HL-60 (cell line): ENCODE measurements at places on chromosomes 16 and 17.

- no peak for DNase-seq
Measured at GRCh38 chr16:85673529-85674417, 15.0 kb downstream of the GINS2 start.

DNA sequence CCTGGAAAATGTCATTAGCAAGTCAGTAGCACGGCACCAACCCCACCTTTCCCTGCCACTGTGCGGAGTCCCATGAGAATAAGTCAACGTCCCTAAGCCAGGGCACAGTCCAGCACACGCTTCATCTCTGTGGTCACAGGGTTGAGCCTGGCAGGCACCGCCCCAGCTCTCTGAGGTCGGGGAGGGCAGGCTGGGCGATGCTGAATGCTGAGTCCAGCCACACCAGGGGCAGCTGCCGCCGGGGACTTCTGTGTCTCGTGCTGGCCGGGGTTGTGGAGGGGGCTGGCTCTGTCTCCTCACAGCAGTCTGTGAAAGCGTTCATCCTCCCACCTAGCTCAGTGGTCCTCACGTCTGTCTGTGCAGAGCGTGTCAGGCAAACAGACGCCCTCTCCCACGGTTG, 53.2 kb downstream of the BANP start:
- no peak for DNase-seq

- DNase-seq = no peak
Measured at GRCh38 chr16:75754141-75754540, 27.9 kb upstream of the CPHXL start.

DNA sequence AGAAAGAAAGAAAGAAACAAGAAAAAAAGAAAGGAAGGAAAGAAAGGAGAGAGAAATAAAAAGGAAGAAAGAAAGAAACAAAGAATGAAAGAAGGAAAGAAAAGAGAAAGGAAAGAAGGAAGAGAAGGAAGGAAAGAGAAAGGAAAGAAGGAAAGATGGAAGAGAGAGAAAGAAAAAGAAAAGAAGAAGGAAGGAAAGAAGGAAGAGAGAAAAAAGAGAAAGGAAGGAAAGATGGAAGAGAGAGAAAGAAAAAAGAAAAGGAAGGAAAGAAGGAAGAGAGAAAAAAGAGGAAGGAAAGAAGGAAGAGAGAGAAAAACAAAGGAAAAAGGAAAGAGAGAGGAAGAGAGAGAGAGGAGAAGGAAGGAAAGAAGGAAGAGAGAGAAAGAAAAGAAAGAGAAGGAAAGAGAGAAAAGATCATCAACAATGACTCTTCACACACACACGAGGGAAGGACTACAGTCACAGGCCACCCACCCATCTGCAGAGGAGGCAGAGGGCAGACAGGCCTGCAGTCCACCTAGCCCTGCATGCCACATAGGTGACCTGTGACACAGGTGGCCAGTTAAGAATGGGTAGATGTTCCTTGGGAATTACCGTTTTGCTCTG, 23.9 kb downstream of the VWA3A start:
- DNase-seq = no peak

GRCh38 chr16:89047331-89048089, 46.1 kb upstream of the ACSF3 start:
- no peak for DNase-seq

GRCh38 chr16:82533189-82533588, 93.6 kb upstream of the CDH13 start:
- no peak for DNase-seq

GRCh38 chr16:81629034-81629802, 149.9 kb upstream of the PLCG2 start:
- DNase-seq = no peak

DNA sequence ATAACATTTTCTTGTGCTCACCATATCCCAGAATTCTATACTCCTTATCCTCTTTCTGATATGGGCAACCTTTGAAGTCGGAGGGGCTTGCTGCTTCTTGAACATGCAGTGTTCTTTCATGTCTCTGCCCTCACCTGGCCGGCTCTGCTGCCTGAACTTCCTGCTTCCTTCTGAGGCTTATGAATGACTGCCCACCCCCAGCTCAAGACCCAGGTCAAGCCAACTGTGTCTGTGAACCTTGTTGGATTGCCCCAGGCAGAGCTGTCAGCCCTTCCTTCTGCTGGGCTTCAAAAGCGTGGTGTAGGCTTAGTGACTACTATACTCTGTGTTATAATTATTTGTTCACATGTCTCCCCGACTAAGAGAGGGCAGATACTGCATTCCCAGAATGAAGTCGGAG, 506.5 kb downstream of the HS3ST4 start:
- DNase-seq = no peak

- no peak for DNase-seq
Measured at GRCh38 chr16:49356728-49357488, 16.7 kb upstream of the C16orf78 start.

GRCh38 chr16:4371357-4372000, at the start of gene VASN:
TSS of gene VASN (plus strand) at chr16:4371848. CDS start at chr16:4380878, 9,030 bp downstream.
- no peak for DNase-seq

- DNase-seq = no peak
Measured at GRCh38 chr17:72950242-72950931, 142.1 kb downstream of the SLC39A11 start.

- DNase-seq = no peak
Measured at GRCh38 chr17:43983515-43984411, 20.7 kb upstream of the NAGS start.

GRCh38 chr16:14354561-14355351, 275.3 kb downstream of the PARN start:
- DNase-seq = no peak

DNA sequence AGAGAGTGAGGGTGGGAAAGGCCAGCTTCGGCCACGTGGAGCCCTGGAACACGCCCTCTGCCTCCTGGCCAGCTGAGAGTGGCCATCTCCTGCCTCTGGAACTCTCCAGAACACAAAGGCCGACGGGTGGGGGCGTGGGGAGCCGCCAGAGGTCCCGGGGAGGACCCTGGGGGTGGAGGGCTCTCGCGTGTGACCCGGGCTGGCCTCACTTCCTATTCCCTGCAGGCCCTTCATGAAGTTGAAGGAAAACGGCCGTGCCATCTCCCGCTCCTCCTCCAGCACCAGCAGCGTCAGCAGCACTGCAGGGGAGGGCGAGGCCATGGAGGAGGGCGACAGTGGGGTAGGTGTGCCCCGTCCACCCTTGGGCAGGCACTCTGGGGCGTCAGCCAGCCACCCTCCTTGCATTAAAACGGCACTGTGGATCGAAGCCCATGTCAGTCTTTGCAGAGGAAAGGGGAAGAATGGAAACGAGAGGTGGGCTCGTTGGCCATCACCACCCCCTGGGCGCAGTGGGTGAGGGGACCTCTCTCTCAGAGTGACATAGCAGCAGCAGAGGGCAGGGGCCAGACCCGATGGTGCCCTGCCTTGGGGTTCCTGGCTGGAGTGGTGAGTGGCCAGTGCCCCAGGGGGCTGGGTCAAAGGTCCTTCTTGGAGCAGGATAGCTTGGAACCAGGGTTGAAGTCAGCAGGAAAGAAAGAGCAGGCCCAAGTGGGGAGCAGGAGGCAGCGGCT, 37.1 kb downstream of the OR1D5 start:
- DNase-seq = no peak

- DNase-seq = peak; percentile 27
Measured at GRCh38 chr17:4940555-4941318, 669 bp downstream of the RNF167 start.

DNA sequence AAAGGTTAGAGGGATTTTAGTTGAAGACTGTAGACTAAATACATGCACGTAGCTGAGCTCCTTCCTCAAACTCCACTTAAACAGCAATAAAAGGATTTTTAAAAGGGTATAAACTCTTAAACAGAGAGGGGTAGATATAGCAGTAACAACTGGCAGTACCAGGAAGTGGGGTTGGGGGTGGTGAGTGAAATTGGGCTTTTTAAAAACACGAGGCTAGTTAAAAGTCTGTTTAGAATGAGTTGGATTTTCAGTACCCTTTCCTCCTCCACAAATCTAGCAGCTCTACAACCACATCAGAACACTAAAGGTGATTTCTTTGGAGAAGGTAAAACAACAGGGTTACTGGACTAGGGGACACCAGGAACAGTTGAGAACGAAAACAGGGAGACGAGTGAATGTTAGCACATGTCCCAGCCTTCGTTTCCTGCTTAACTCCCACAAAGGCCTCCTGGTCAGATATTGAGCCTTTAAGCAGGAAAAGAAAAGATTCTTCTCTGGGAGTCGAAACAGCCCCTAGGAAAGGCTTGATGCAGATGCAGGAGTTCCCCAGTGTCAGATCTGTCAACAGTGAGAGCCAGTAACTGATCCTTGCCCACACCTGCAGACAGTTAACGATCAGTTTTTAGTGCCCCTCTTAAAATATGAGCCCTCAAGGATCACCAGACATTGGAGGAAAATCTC, 13.8 kb downstream of the NETO2 start:
- no peak for DNase-seq

DNA sequence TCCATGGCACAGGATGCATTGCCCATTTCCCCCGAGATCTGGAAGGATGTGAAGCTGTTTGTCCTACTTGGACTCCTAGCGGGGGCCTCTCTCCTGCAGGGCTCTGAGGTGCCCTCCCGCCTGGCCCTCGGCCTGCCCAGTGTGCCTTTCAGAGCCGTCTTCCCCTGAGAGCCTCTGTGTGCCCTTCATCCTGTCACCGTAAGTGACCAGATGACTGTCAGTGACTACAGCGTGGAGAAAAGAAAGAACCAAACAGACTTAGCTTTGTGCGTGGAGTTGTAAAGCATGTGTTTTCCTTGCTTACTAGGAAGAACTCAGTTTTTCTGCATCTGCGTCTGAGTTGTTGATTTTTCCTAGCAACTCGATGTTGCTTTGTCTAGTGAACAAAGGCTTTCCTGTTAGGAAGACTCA, 56.1 kb downstream of the BANP start:
- DNase-seq = no peak

- DNase-seq = no peak
Measured at GRCh38 chr17:10421900-10422542, at the start of gene MYH8. TSS of gene MYH8 (minus strand) at chr17:10421950. CDS start at chr17:10420227, 1,723 bp downstream.

GRCh38 chr17:5883775-5884665, 186.2 kb upstream of the WSCD1 start:
- DNase-seq = no peak

- DNase-seq = no peak
Measured at GRCh38 chr17:81518785-81519283, 6.2 kb upstream of the ACTG1 start.

GRCh38 chr17:1110541-1110861, 69.3 kb downstream of the ABR start:
- DNase-seq = no peak

- no peak for DNase-seq
Measured at GRCh38 chr16:14489460-14489859, 140.6 kb downstream of the PARN start.

GRCh38 chr17:27974531-27975145, 67.8 kb upstream of the NLK start:
- DNase-seq = no peak

- DNase-seq = no peak
Measured at GRCh38 chr17:36529121-36529520, 5.5 kb downstream of the MYO19 start.

GRCh38 chr16:72989579-72990551, 58.1 kb downstream of the ZFHX3 start:
- no peak for DNase-seq

- no peak for DNase-seq
Measured at GRCh38 chr16:57361404-57361803, 2.8 kb downstream of the CCL22 start.

GRCh38 chr17:19799796-19800195, 51.7 kb upstream of the ALDH3A1 start:
- no peak for DNase-seq

GRCh38 chr17:65629234-65629690, 67.8 kb upstream of the AXIN2 start:
- no peak for DNase-seq

GRCh38 chr17:33322063-33322462, 29.0 kb upstream of the ASIC2 start:
- DNase-seq = no peak

DNA sequence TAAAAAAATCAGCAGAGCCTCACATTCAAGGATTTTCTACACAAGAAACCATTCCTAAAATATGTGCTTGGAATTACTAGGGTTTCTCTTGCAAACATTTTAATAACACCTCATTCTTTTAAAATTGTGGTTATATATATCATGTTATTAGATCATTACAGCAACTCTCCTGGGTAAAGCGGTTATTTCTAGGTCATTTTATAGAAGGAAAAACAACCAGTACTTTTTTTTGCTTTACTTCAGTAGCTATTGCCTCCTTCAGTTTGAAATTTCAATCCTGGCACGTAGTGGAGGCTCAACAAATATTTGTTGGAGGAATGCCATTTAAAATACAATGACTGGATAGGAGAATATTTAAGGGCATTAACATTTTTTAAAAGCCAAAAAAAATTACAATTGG, 220.6 kb downstream of the CDRT15L2 start:
- no peak for DNase-seq

DNA sequence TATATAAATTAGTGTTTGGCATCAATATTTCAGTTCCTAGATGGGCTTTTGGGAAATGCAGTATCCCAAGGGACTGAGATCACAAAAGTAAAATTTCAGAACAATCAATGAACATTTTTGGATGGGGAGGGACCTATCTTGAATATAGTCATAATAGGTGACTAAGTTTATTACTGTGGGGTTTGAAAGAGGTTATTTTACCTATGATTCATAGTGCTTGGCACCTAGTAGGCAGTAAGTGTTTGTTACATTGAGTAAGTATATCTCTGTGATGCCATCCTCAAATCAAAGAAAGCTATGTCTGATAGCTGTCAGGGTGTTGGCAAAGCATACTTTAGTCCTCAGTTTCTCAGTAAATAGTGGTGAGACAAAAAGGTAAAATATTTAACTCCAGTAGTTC, 36.9 kb downstream of the ZNF207 start:
- DNase-seq = no peak
